ENCODE measurements at places on chromosomes 12 and 14. TPM values are rescaled to one million over a fixed set of nuclear protein-coding genes. Genes with fewer than 3 reads are reported as not detected.
A peak's percentile ranks its signal among the peaks of the same experiment; 100 is the strongest.

The TEX22 gene
- 2.4 TPM for total RNA-seq

The LLPH gene
- 39.1 TPM for total RNA-seq

The KRT79 gene
- total RNA-seq, result not detected

The ZC3H14 gene
- total RNA-seq, result 39.6 TPM

The FBXO34 gene
- total RNA-seq, result 17.4 TPM

The CNTN1 gene
- not detected for total RNA-seq

DNA sequence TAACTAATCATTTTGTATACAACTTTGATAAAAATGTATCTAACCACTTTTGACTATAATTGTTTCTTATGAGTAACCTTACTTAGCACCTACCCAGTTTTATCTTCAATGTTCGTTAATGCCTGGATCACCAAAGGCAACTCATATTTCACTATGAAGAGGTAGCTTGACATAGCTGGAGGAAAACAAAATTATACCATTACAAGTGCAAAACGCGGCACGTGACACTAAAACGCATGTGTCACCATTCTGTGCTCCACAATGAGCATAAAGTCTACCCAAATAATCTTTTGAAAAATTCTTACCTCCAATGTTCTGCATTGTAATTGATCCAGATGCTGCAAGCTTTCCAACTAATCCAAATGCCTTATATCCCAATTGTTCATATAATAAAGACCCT is 5.8 kb downstream of the SLC38A2 start:
- DNase-seq, result no peak

DNA sequence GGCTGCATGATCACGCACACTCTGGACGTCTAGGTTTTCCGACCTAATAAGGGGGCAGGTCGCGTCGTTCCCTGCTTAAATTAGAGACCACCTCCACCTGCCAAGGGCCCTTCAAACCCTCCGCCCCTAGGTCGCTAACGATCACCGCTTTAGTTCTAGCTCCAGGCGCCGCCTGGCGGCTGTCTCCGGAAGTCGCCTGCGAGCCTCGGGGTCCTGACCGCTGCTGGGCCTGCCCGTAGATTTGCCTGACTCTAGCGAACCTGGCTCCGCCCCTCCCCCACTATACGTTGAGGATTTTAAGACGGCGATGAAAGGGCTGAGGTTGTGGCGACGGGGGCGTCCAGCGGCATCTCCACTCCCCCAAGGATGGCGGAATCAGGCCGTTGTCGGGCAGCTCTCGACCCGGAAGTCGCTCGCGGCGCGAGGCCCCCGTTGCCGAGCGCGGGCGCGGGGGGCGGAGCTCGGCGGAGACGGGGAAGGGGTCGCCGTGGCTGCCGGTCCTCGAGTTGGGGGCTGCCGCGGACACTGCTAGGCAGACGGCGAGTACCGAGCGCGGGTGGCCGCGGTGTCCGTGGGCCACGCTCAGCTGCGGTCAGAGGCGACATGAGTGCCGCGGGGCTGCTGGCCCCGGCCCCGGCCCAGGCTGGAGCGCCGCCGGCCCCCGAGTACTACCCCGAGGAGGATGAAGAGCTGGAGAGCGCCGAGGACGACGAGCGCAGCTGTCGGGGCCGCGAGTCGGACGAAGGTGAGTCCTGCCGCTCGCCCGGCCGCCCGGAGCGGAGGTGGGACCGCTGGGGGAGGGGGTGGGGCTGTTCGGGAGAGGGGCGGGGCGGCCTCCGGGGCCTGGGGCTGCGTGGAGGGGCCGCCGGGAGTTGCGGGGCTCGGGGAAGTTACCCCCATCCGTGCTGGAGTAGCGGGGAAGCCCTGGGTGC is at the start of gene SUDS3:
Gene SUDS3 (plus strand): TSS at position 467 of the 932 bp plus-strand sequence. CDS start 137 bp downstream, at position 604.
- DNase-seq, result peak; percentile 94

- no peak for DNase-seq
These were observed 166.6 kb upstream of the CCDC198 start for GRCh38 chr14:57660208-57660607.

- no peak for DNase-seq
These were observed 54.9 kb downstream of the SLC6A15 start for GRCh38 chr12:84857525-84858208.

DNA sequence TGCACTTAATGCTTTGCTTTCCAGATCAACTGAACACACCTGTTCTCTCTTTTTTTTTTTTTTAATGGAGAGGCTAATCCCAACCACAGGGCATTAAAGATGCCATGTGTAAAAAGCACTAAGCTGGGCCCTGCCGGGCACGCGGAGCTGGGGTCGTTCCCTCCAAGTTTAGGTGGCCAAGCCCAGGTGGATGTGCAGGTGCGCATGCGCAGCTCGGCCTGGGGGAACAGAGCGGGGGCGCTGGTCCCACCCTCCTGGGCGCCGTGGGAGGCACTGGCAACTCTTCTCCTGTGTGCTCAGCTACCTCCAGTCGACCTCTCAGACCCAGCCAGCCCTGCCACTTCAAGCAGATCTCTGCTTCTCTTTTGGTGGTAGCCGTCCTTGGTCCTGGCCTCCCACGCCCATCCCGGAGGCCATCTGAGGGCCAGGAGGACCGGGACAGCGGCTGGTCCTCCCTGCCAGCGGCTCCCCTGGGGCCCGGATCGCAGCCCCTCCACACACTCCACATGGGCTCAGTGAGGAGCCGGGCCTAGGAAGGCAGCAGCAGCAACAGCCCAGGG is 679.3 kb downstream of the BCL11B start:
- peak; percentile 4 for DNase-seq

GRCh38 chr12:64103825-64104740 is 118.0 kb downstream of the KICS2 start:
- no peak for DNase-seq

DNA sequence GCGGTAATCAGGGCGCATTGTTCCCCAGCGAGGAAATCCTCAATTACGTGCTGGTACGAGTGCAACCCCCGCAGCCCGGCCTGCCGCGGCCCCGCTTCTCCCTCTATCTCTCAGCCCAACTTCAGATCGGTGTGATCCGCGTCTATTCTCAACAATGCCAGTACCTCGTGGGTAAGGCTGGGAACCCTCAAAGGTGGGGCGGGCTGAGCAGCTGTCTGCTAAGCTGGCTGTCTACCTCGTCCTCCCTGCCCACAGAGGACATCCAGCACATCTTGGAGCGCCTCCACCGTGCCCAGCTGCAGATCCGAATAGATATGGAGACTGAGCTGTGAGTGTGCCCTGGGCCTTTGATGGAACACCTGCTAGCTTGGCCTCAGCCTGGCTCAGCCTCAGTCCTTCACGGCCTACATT is 996 bp downstream of the REC8 start:
- no peak for DNase-seq

DNA sequence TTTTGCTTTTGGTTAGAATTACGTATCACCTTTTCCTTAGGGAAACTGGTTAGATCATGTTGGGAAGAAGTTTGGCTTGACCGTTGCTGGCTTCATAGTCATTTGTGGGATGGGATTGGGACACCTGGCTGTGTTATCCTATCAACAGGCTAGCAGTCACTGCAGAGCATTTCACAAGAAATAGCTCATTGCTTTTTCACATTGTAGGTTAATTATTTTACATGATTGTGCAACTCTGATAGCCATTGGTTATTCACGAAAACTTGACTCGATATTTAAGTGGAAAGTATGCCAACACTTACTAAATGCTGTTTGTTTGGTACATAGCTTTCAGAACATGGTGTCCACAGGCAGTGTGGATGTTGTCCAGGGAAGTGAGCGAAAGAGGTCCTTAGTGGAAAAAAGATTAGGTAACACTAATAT is 89.4 kb downstream of the NKX2-1 start:
- no peak for DNase-seq

GRCh38 chr12:100539202-100539601 is 34.3 kb upstream of the GAS2L3 start:
- peak; percentile 36 for DNase-seq

- no peak for DNase-seq
These were observed 2.6 kb downstream of the CRY1 start for GRCh38 chr12:107090711-107091110.

DNA sequence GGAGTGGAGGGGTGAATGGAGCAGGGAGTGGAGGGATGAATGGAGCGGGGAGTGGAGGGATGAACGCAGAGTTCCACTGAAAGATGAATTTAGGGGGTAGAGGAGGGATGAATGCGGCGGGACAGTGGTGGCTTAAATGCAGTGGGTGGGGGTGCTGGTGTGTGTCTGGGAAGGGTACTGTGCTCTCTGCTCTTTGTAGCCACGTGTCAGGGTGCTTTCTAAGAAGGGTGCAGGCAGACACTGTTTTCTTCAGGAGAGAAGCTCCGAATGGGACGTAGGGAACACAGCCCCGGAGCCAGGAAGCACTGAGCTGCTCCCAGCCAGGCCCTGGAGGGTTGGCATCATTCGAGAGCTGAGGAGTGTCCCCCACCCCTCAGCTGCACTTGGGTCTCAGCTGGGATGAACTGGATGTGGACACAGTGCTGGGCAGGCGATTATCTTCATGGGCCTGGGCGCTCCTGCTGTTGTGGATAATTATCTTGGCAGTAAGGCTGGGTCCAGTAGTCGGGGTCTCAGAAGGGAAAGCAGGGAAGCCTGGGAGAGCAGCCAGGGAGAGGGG is 9.5 kb upstream of the CEP170B start:
- no peak for DNase-seq

DNA sequence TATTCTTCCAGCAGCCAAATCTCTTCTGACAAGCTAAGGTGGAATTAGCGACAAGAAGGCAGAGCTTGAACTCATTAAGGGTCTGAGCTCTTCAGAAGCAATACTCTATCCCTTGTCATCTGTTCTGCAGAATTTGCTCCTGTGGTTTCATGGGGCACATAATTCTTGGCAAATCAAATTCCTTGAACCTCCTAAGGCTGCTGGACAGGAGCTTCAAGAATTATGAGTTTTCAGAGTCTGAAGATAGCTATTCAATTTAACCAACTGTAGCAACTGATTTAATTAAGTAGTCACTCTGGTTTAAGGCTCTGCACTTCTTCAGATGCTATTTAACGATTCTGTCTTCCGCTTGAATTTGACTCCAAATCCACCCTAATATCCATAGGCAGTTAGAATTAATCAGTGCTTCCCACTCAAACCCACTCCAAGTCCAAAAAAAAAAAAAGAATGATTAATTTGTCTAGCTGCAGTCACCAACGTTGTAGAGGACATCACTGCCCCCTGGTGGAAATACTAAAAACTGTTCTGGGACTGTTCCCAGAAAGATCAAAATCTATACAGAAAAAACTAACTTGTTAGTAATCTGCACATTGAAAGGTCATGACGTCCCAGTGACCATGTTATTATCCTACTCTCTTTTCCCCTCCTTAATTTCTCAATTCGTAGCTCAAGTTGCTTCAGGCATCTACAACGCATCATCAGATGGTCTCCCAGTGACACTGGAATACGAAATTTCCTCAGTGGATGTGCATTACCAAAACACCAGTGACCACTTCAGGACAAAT is 169.9 kb downstream of the KIF21A start:
- DNase-seq, result peak; percentile 31

DNA sequence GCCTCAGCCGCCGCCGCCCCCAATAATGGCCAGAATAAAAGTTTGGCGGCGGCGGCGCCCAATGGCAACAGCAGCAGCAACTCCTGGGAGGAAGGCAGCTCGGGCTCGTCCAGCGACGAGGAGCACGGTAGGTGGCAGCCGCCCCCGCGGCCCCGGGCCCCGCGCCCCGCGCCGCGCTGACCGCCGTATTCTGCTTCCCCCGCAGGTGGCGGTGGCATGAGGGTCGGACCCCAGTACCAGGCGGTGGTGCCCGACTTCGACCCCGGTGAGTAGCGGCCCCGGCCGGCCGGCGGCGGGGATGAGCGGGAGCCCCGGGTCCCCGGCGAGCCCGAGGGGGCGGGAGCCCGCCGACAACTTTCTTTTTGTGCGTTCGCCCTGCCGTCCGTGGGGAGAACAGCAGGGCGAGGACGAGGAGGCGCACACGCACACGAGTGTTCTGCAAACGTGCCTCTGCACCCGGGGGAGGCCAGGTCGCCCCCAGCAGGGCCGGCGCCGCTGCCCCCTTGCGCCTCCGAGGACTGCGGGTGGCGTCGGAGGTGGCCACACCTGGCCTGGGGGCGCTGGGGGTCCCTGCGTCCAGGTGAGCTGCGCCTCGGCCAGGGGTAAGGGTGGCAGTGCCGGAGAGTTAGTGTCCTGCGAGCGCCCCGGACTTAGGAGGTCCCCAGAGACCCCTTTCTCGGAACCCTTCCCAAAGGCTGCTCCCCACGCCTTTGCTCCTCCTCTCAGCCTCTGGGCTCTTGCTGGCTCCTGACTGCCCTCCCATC is 794 bp downstream of the RCOR1 start:
- peak; percentile 70 for DNase-seq

DNA sequence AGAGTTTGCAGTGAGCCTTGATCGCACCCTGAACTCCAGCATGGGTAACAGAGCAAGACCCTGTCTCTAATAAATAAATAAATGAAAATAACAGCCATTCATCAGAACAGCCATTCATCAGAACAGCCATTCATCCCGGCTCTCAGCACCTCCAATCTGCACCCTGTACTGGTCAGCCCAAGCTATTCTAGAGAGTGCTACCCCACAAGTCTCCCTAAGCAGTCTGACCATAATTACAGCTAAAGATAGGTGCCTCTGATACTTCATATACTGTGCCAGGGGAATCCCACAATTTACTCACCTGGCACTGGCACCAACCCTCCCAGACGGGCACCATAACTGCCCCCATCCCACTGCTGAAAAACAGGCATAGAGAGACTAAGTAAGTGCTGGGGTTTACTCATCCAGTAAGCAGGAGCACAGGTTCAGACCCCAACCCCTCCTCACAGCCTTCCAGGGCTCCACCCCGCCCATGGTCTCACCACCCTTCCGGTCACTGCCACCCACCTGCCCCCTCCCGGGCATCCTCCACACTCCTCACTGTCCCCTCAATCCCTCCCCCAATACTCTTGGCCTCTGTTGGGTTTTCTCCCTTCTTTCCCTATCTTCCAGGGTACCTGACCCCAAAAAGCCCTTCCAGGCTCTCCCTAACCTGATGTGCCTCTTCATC is 15.2 kb upstream of the EIF5 start:
- no peak for DNase-seq
